ENCODE measurements at places on chromosomes 13 and 19. TPM values are rescaled to one million over a fixed set of nuclear protein-coding genes. Genes with fewer than 3 reads are reported as not detected.
A peak's percentile ranks its signal among the peaks of the same experiment; 100 is the strongest.

DNA sequence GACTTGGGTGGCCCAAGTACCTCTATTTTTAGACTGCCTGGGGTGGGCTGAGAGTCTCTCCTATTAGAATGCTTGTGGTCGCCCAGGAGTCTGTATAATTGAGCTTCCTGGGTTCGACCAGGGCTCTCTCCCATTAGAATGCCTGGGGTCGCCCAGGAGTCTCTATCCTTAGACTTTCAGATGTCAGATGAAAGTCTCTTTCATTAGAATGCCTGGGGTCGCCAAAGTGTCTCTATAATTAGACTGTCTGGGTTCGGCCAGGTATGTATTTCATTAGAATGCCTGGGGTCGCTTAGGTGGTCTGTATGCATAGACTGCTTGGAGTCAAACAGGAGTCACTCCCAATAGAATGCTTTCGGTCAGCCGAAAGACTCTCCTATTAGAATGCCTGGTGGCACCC, 1471.7 kb downstream of the UQCRFS1 start:
- no peaks in the 10 kb centered on the region for H3K36me3 ChIP-seq
- no peaks in the 10 kb centered on the region for H3K4me1 ChIP-seq
- no peak overlapping the region for H3K4me3 ChIP-seq
- no peaks in the 10 kb centered on the region for H3K27me3 ChIP-seq
- DNase-seq: no peak

DNA sequence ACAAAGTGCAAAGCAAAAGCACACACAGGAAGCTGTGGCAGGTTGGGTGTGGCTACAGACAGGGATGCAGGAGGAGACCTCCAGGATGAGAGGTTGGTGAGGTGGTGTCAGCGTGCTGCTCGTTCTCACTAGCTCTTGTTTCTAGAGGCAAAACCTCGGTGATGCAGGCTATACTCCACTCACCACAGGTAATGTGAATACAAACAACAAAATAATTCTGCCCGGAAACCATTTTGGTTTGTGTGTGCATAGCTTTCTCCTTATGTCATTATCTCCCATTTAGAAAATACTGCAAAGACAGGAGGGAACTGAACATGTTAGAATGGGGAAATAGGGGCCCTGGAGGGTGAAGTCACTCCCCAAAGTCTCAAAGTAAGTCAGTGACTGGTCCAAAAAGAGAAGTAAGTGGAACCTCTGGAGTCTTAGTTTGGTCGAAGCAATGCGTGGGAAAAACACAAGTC, 9.4 kb downstream of the LCP1 start:
- peak overlapping the region; percentile 96 for H3K27ac ChIP-seq
- DNase-seq: peak; percentile 88
- peak overlapping the region; percentile 68 for H3K4me3 ChIP-seq
- no peaks in the 10 kb centered on the region for H3K27me3 ChIP-seq

GRCh38 chr13:36789730-36790129, 29.3 kb upstream of the RFXAP start:
- no peak overlapping the region for H3K27ac ChIP-seq
- DNase-seq: no peak
- H3K27me3 ChIP-seq: peaks cover 4% of the 10 kb centered on the region
- H3K36me3 ChIP-seq: no peaks in the 10 kb centered on the region
- H3K4me1 ChIP-seq: no peaks in the 10 kb centered on the region

DNA sequence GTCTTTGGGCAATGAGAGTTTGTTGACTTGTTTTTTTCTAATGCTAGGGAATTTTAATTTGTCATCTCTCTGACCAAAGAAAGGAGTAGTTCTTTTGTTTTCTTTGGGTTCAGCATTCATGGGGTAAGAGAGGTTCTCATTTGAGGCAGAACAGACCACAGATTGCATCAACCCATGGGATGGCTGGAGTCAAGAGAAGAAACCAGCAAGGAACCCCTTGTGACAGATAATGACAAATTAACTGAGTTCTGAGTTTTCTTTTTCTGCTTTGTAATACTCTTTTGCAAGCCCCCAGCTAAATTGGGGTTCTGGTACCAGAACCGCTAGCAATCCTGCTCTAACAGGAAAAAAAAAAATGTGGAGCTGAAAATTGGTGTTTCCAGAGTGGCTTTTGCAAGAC, 864.1 kb downstream of the DIAPH3 start:
- H3K4me3 ChIP-seq: no peak overlapping the region
- no peaks in the 10 kb centered on the region for H3K4me1 ChIP-seq
- H3K27me3 ChIP-seq: no peaks in the 10 kb centered on the region
- H3K27ac ChIP-seq: no peak overlapping the region

DNA sequence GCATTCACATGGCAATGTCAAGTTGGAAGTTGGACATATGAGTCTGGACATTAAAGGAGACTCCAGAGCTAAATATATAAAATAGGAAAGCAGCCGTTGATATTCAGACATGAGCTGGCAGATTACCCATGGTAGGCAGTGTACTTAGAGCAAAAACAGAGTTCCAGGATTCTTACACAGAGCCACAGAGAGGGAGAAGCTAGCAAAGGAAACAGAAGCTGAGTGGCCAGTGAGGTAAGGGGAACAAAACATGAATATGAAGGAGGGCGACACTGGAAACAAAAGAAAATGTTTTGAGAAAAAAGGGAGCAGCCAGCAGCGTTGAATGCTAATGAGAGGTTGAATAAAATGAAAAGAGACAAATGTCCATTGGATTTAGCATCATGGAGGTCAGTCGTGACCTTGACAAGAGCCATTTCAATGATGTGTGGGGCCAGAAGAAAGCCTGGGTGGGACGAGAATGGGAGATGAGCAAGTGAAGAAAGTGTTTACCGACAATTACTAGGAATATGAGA, 198.4 kb downstream of the POU4F1 start:
- no peak overlapping the region for H3K4me3 ChIP-seq
- H3K4me1 ChIP-seq: no peaks in the 10 kb centered on the region
- no peak overlapping the region for H3K27ac ChIP-seq
- no peak for DNase-seq

DNA sequence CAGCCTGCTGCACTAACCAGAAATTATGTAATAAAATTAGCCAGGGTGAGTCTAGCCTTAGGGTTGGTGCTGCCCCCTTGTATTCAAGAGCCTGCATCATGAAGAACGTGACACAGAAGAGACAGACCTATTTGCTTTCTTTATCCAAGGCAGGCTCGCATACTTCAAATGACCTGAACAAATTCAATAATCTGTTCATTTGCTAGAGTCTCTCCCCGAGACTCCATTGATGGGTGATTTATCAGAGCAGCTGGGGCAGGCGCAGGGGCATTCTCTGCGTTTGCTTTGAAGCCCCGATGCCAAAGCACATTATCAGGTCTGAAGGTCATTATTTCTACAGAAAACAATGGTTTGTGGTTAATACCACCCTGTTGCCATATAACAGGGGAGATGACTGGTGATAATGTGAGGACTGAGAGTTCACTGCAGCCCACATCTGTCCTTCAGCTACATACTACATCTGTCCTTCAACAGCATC, 520.3 kb downstream of the DIAPH3 start:
- H3K4me1 ChIP-seq: no peaks in the 10 kb centered on the region
- no peak overlapping the region for H3K27ac ChIP-seq
- H3K4me3 ChIP-seq: no peak overlapping the region
- no peaks in the 10 kb centered on the region for H3K36me3 ChIP-seq

ADGRE2 gene
- 0.48 TPM for total RNA-seq

All from activated CD4-positive, alpha-beta memory T cell treated with anti-CD3 and anti-CD28 coated beads, Interleukin-2, amount 10 ng/mL, durations not matched to agents 7 days and 5 days (primary cell).